ENCODE measurements at places on chromosomes 3 and 15.

DNA sequence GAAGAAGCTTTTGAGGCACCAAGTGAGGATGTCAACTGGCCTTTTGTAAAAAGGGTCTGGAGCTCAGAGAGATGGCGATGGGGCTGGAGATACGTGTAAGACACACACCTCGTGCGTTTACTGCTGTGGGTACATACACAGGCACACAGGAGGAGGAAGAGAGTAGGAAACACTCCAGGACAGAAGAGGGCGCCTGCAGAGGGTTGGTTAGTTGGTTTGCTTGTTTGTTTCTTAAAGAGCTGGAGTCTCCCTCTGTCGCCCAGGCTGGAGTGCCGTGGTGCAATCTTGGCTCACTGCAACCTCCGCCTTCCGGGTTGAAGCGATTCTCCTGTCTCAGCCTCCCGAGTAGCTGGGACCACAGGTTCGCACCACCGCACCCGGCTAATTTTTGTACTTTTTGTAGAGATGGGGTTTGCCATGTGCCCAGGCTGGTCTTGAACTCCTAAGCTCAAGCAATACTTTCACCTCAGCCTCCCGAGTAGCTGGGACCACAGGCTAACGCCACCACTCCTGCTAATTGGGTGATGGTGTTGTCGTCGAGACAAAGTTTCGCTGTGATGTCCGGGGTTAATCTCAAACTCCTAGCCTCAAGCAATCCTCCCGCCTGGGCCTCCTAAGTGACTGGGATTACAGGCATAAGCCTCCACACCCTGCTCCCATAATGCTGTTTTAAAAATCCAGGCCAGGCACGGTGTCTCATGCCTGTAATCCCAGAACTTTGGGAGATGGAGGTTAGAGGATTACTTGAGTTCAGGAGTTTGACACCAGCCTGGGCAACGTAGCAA is 1.3 kb upstream of the PRR20G start:
- DNase-seq = no peak

- no peak for DNase-seq
These were observed 207.9 kb downstream of the ZIC1 start for GRCh38 chr3:147616998-147617619.

- DNase-seq = no peak
These were observed 26.3 kb downstream of the B3GNT5 start for GRCh38 chr3:183279371-183279770.

DNA sequence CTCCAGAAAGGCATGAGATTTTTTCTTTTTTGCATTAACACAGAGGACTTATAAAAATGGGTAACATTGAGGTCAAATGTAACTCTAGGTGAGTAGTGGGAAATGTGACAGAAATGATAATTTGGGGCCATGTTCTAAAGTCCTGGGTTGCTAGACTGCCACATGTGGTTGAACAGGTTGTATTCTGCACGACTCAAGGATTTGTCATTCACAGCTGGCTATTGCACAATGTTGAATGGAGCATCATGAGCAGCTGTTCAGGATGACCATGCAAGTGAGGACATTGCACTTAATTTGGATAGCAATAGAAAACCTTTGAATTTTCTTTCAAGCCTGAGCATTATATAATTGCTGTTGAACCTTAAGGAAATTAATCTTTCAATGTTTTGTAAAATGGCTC is 396.6 kb downstream of the NAALADL2 start:
- DNase-seq = no peak

GRCh38 chr15:66735909-66736305 is 33.9 kb downstream of the SMAD6 start:
- DNase-seq = no peak

GRCh38 chr3:71468311-71469137 is 115.0 kb downstream of the FOXP1 start:
- no peak for DNase-seq

- no peak for DNase-seq
These were observed 39.7 kb upstream of the GLCE start for GRCh38 chr15:69120732-69121131.

DNA sequence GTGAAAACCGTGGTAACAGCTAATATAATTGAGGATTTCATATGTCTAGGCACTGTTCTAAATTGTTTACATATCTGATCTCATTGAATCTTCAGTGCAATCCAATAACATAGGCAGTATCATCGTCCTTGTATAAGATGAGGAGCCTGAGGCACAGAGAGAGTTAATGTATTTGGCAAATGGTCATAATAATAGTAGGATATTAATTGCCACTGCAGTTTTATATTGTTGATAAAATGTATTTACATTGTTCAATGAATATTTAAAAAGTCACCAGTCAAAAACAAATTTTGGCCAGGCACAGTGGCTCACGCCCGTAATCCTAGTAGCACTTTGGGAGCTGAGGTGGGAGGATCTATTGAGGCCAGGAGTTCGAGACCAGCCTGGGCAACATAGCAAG is 88.5 kb downstream of the EEFSEC start:
- no peak for DNase-seq

DNA sequence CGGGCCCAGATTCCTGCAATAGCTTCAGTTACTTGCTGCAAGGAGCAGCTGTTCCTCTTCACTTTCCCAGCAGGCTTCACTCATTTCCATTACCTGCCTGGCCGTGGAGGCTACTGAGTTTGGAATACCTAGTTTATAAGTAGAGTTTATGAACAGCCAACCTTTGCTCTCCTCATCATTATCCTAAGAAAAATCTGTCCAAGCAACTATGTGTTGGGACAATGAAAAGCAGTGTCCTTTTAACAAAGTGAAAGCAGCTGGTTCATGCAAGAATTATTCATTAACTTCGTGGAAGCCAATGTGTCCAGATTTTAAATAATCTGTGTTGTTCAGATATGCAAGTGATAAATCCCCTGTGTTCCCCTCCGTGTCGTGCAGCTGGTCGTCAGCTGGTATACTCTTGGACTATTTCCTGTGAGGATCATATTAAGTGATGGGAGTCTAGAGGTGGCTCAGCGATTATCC is 39.3 kb upstream of the SSR3 start:
- no peak for DNase-seq

DNA sequence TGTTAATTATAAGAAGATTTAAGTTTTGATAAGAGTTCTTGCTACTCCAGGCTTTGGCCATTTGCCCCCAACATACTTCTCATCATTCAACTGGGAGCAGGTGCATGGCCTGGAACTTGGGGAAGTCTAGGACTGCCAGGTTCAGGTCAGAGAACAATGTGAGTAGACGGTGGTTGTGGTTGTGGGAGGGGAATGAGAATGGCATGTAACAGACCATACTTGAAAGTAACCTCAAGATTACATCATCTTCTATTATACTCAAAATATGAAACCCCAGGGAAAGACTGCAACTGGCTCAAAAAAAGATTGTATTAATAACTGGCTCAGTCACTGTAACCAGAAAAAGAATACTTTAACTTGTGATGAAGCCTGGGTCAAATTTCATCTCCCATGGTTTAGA is 364.9 kb upstream of the DPPA4 start:
- DNase-seq = no peak

DNA sequence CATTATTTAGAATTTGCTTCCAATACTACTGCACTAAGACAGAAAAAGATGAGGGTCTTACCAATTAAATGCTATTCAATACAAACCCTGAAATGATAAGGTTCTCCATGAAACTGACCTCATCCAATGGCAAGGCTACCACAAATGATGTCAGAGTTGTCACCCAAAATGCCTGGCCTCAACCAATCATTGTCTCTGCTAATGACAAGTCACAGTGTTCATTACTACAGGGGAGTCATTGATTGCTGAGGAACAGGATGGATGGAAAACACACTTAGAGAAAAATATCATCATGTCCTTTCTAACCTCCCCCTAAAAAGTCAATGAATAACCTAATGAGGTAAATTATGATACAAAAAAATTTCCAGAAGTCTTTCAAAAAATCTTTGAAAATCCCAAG is 91.0 kb downstream of the FOXP1 start:
- no peak for DNase-seq

DNA sequence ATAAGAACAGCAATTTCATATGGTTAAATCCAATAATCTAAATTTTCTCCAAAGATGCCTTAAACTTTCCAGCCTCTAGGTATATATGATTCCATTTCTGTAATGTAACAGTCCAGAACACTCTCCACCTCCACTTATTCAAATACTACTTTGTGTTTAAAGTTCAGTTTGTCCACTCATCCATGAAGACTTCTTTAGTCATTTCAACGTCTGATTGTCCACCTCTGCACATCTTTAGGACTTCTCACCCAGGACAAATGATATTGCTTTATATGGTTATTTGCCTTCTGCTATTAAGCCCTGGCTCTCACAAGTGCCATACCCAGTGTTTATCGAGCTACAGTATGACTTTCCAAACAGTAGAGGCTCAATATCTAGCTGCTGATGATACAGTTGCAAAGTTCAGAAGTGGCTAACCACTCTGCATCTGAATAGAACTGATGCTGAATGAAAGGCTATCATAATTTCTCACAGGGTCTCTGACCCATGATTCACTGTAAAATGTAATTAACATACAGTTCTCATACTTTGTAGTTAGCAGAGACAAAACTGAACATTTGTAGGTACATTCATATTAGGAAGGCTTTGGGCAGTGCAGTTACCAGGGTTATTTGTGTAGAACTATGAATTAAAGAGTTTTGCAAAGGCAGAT is 93.7 kb upstream of the MBNL1 start:
- no peak for DNase-seq

DNA sequence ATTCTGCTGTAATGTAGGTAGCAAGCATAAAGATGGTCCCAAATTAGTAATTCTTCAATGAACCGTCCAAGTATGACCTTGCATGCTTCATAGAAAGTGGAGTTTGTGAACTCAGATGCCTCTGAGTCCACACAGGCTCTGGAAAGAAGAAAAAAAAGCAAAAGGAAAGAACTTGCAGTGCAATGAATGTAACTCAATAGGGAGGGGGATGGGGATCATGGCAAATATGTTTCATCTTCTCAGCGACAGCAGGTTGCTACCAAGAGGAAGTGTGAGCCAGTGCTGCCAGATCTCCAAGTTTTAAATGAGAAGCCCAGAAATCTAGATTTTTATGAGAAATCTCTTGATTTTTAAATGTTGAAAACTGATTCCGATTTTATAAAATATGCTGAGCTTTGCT is 50.3 kb downstream of the IL20RB start:
- no peak for DNase-seq

GRCh38 chr3:98395101-98395500 is 4.6 kb downstream of the OR5K3 start:
- DNase-seq = no peak

- DNase-seq = no peak
These were observed 24.0 kb downstream of the KIF7 start for GRCh38 chr15:89630974-89631901.

DNA sequence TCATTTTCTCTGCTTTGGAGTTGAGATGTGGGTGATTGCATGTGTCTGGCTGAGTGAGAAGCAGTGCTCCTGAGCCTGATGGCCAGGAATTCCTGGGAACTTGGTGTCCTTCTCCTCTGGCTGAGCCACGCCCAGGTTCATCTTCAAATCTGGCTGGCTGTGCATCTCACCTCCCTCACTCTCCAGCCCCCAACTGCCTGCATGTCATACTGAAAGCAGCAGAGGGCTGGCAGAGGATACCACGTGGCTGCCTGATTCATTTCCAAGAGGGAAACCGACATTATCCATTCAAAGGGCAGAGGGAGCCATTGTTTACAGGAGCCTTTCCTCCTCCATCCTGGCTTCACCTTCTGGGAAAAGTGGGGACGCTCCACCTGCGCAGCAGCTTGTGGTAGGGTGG is 57.4 kb downstream of the ABHD5 start:
- DNase-seq = no peak

DNA sequence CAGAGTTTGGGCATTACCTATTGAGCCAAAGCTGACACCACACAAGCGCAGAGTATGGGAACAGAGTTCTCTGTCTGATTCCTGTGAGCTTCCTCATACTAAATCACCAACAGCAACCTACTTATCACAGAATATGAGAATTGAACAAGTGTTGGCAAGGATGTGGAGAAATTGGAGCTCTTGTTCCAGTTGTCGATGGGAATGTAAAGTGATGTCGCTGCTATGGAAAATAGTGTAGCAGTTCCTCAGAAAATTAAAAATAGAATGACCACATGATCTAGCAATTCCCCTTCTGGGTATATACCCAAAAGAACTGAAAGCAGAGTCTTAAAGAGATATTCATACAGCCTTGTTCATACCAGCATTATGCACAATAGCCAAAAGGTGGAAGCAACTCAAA is 33.4 kb downstream of the CD86 start:
- DNase-seq = no peak

DNA sequence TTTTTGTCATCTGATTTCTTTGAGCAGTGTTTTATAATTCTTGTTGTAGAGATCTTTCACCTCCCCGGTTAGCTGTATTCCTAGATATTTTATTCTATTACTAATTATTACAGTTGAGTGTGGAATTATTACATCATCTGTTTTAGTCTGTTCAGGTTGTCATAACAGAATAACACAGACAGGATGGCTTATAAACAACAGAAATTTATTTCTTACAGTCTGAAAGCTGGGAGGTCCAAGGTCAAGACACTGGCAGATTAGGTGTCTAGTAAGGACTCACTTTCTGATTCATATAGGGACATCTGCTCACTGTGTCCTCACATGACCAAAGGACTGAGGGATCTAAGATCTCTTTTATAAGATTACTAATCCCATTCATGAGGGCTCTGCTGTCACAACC is 121.3 kb upstream of the THBS1 start:
- no peak for DNase-seq

DNA sequence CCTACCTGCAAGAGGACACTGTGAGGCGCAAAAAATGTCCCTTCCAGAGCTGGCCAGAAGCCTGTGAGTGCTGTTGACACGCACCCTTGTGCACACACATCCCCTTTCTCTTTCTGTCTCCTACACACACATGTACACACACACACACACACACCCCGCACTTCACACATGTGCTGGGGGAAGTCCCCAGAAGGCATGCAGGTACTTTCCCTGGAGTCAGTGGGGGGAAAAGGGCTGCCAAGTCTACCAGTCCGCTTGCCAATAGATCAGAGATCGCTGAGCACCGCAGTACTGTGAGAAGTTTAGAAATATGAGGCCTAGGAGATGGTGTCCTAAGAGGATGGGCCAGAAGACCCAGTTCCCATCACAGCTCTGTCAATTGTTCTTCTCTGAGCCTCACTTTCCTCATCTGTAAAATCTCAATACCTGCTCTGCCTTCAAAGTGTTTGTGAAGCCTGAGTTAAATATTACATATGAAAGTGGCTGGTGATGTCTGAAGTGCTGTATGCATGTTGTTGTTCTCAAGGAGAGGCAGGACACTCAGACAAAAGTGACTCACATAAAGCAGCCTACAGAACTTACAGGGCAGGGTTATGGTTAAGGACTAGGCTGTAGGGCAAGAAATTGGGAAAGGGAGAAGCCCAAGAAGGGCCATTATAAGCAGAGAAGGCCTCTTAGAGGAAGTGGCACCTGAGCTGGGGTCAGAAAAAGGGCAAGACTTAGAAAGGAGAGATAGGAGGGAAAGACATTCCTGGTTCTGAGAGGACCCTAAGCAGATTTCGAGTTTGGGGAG is 6.8 kb downstream of the IL17RE start:
- DNase-seq = no peak

All from activated T-cell treated with anti-CD3 and anti-CD28 coated beads for 48 hours (primary cell).